ENCODE measurements at places on chromosomes 5 and 9. TPM values are rescaled to one million over a fixed set of nuclear protein-coding genes. Genes with fewer than 3 reads are reported as not detected.

Gene SOX30
- total RNA-seq: not detected

- no peak for DNase-seq
Measured at GRCh38 chr5:167965710-167966109, 325.7 kb upstream of the WWC1 start.

Gene TIFAB
- total RNA-seq: not detected

Gene FOXE1
- 0.38 TPM for total RNA-seq

Gene LYRM7
- 6.1 TPM for total RNA-seq

- no peak for DNase-seq
Measured at GRCh38 chr5:172412724-172413286, 41.5 kb downstream of the SH3PXD2B start.

DNA sequence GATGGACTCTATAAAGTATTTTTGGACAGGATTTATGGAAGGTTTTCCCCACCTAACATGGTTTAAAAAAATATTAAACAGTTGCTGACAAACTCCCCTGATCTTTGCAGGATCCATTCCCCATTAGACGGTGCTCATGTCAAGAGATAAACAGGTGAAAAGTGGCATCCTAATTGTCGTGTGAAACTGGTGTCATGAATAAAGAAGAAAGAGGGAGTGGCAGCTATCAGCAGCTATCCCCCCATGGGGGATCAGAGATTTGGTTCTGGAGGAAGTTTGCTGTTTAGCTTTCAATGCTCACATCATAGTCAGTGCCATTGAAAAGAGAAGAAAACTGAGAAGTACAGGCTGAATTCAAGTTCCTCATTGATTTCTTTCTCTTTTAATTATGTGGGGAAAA lies 329.3 kb upstream of the BRINP1 start:
- no peak for DNase-seq

DNA sequence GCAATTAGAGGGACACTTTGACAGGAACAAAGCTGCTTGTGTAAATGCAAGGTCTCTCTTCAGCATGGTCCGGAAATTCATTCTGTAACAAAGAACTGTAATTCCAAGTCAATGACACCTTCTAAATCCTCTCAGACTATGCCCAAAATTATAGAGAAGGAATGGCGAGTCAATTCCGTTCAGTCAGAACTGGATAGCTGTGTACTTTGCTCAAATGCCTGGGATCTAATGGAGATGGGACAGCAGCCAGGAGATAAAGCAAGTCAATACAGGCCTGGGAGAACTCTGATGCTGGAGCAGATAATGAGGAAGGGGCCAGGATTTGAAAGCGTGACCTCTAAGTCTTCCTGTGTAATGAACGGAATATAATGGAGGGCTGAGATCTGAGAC lies 96.4 kb upstream of the SPRY4 start:
- DNase-seq: no peak

Gene ZNF462
- total RNA-seq: 102 TPM

- DNase-seq: no peak
Measured at GRCh38 chr5:117102591-117102990, 528.0 kb upstream of the SEMA6A start.

GRCh38 chr5:75961818-75962217 lies 121.4 kb upstream of the SV2C start:
- no peak for DNase-seq

Gene IL3
- total RNA-seq: not detected

DNA sequence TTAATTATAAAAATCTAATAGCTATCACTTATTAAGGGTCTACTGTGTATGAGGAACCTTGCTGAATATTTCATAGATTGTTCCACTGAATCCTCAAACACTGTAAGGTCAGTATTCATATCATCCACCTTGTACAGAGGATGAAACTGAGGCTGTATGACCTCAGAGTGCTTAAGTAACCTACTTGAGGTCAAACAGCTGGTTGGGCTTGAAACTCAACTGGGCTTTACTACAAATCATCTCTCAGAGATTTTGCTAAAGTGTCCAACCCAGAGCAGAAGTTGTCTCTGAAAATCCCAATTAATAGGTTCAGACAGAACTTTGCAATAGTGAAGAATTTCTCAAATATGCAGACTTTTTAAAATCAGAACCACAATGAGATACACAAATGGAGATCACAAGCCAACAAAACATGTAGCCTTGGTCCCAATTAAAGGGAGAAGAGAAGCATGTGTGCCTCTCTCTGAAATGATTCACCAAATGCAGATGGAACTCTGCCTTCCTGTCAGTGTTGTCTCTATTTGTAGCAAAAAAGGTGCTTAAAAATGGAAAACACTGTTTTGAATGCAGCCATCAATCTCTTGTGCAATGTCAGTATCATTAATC lies 131.4 kb downstream of the FAM114A2 start:
- DNase-seq: no peak

Gene OCLN
- 143 TPM for total RNA-seq

- DNase-seq: no peak
Measured at GRCh38 chr9:72614067-72614466, 92.7 kb downstream of the TMC1 start.

GRCh38 chr5:95857185-95857945 lies 34.8 kb upstream of the GLRX start:
- DNase-seq: no peak

Gene MEIKIN
- total RNA-seq: not detected

DNA sequence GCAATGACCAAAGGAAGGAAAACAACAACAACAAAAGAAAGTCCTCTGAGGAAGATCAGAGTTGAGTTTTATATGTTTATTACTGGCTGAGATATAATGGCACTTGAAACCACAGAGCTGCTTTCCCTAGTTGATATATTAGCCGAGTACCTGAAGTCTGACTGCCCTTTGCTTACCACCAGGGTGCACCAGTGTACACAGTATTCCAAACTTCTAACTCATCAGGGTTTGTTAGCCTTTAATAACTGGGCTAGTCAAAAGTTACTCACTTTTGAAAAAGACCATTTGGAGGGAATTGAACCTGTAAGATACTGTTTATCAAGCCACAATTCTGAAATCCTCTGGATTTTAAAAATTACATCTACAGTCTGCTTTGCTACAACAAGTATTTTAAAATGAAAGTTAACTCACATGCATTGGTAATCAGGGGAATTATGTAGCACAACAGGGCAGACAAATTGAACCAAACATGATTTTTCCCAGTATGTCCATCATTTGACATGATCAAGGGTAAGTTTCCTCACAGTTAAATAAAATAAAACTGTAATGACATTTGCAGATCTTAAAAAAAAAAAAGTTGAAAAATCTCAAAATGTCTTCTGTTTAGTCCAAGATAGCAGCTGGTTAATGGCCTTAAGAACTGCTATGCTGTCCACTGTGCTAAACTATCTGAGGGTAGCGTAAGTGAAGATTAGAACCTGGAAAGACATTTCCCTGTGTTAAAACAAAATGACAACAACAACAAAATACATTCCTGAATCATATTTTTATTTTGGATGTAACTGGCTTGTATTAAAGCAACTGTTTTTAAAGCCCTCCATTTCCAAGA lies 57.3 kb upstream of the C6 start:
- DNase-seq: peak; percentile 11

GRCh38 chr5:179336126-179336870 lies 9.0 kb downstream of the ADAMTS2 start:
- no peak for DNase-seq

GRCh38 chr9:36207016-36207415 lies 16.3 kb downstream of the CLTA start:
- no peak for DNase-seq

DNA sequence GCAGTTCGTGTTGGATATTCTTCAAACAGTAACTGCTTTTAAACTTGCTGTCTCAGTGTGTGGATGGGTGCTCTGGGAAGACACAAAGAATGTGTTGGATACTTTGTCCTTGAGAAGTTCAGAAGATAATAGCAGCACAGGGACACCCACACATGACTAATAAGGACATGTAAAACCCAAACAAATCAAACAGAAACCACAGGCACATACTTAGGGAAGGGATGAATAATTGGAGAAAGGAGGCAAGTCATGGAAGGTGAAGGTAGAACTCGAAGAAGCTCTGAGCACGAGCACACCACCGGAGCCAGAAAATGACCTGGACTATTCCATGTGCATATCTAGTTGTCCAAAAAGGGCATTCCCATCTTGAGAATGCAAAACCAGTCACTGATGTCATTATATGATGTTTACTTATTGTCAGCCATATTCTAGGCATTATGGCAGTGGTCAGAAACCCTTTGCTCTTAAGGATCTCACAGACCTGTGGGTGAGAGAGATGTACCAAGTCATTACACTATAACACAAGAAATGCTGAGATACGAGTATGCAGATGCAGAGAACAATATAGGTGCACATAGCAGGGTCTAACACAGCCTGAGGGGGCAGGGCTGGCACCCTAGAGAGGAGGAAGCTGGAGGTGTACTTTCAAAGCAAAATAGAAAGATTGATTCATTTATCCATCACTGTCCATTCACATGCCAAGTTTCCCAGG lies 152.9 kb downstream of the PIK3R1 start:
- no peak for DNase-seq

- no peak for DNase-seq
Measured at GRCh38 chr9:134026581-134026980, 1.3 kb downstream of the BRD3OS start.

DNA sequence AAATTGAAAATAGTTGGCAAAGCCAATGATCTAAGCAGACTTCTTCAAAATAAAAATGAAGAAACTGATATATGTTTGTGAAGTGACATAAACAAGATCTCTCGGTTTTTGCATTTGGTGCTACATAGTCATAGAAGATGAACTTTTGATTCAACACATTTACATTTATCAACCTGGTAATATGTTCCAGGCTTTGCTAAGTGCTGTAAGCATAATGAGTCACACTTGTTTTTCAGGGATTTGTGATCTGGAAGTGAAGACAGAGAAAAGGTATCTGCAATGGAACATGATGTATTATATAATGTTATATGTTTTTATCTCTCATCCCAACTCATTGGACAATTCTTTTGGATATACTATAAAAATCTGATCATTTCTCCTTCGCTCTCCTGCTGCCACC lies 801.4 kb downstream of the BRINP1 start:
- DNase-seq: no peak

Gene HRH2
- total RNA-seq: 1.2 TPM

GRCh38 chr9:92964607-92965060 lies 17.3 kb downstream of the FGD3 start:
- no peak for DNase-seq

GRCh38 chr5:116395631-116396203 lies 178.9 kb downstream of the SEMA6A start:
- DNase-seq: no peak

DNA sequence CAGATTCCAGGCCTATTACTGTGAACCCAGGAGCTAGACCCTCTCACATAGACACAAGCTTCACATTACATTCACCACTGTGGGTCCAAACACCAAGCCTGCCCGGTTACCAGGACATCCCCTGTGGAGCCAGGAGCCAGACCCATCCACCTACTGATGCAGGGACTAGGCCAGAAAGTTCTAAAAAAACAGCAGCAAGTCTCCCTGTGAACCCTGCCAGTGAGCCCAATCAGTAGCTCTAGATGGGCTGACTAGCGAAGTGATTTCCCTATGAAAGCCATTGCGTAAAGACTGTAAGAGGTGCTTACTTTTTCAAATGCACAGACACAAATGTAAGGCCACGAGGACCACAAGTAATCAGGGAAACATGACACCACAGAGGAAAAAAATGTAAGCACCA lies 352.3 kb downstream of the TMEM161B start:
- DNase-seq: no peak

DNA sequence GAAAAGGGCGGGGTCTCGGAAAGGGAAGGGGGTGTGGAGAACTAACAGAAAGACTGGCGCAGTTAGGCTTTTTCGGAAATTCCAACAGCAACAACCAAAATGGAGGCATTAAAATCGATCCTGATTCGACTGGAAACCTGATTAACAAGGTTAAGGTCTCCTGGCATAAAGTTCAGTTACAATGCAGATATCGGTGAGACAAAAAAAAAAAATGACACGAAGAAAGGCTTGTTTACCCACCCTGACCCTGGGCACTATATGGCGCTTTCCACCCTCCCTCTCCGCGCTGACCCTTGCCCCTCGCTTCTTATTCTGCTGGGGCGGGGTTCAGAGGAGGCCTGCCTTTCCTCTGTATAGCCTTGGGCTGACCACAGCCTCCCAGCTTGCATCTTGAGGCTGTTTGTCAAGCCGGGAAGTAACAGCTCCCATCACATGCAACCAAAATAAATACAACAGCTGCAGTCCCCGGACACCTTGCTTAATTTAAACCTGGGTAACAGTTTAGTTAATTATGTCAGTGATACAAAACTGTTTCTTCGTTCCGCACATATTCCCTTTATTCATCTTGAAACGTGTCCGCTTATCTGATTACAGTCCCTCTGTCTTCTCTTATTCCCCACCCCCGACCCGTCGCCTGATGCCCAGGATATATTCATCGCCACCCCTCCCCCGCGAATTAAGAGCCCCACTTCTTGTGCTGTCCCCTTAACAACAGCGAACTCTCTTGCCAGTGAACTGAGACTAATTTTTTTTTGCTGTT lies 795 bp upstream of the PJA2 start:
- peak; percentile 51 for DNase-seq

DNA sequence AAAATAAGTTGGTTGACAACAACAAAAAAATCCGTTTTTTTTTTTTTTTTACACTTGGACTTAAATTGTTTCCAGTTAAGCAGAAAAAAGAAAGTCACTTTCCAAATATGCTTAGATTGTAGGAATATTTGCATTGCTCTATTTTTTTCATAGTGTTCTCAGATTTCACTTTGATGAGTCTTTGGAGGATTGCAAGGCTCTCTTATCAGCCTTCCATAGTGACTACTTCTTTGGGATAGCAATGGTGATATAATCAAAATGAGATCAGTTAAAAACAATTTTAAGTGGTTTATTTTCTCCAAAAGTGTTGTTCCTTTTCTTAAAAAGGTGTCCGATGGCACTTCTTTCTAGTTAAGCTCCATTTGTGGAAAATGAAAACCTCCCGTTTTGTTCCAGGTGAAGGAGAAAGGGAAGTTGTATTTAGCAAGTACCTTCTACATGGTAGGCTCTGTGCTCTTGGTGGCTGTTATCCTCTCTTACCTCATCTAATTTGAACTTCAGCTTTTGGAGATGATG lies 3.9 kb downstream of the RASGRF2 start:
- no peak for DNase-seq

Gene DDX4
- total RNA-seq: not detected

GRCh38 chr5:160152287-160152686 lies 33.0 kb upstream of the PWWP2A start:
- DNase-seq: no peak

DNA sequence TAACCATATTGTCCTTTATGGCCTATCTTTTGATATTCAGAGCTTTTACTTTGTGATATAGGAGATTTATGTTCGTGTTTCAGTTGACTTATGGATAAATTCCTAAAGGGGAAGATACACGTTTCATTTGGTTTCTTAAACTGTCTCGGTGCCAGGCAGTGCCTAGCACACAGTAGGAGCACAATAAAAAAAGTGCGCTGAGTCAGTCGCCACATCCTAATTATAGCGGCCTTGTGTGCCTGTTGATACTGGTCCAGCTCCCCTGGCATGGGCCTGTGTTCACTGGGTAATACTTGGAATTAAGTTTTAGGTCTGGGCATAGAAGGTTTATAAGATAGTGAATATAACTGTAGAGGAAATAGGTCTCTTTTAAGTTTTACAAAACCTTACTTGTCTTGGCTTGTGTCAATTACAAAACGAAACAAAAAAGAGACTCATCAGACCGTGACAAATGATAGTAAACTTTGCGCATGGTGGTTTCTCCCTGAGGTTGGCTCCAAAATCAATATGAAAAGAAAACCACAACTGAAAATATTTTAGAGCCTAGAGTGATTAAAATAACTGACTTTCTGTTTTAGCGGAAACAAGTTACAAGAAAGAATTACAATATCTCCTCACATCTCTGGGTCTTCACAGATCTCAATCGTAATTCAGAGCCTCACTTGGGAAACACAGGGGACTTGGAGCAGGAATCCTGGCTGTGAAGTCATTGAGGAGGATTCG lies 84.8 kb downstream of the MVB12B start:
- DNase-seq: no peak

Data from progenitor cell of endocrine pancreas (in vitro differentiated cells).